ENCODE measurements at places on chromosomes 3 and 15.

DNA sequence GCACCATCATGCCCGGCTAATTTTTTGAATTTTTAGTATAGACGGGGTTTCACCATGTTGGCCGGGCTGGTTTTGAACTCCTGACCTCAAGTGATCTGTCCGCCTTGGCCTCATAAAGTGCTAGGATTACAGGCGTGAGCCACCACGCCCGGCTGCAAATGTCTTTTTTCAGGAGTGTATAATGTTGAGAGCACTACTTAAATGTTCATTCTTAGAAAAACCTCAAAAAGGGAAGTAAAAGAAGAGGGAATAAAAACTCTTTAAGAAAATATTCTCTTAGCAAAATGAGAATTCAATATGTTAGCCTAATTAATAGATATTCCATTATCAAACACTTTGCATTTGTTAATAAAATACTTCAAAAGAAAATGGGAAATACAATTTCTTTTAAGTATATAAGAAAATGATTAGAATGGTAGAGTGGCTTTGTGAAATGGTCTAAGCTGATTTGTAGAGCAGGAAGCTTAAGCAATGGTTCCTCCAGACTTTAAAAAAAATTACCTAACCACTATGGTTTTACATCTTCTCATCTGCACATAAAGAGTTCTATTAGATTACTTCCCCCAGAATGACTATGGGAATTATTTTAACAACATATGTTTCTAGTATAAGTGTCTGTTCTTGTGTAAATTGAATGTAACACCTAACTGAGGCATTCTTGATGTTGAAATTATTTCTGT is 226.7 kb upstream of the ALCAM start:
- DNase-seq: no peak

DNA sequence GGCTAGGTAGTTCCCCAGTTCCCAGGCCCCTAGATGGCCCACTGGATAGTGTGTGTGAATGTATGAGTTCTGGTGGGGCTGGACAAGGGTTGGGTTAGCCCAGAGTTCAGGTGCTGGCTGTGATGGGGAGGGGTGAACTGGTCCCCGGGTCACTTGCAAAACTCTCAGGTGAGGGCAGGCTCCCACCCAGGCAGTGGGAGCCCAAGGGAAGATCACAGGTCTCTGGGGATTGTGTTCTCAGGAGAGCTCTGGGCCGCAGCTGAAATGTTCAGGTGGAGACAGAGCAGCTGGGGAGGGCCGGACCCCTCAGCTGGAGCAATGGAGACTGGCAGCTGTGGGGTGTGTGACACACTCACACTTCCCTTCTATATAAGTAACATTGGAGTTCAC is 12.8 kb upstream of the FAM98B start:
- DNase-seq: no peak

GRCh38 chr15:64883100-64883581 is 28.6 kb upstream of the ANKDD1A start:
- DNase-seq: no peak

DNA sequence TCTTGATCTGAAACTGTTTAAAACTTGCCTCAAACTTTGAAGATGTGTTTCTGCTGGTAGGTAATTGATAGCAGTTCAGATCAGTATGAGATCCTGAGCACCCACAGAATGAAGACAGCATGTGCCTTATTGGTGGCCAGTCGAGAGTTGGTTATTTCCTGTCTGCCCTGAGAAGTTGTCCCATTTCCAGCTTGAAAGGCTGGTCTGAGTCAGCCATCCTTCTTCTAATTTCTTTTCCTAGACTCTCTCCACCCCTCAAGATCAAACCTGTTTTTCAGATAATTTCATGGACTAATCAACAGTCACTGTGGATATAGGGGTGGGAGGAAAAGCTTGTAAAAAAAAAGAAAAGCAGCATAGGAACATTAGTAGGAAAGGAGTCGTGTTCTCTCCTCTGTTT is 464.4 kb downstream of the FOXP1 start:
- DNase-seq: no peak

DNA sequence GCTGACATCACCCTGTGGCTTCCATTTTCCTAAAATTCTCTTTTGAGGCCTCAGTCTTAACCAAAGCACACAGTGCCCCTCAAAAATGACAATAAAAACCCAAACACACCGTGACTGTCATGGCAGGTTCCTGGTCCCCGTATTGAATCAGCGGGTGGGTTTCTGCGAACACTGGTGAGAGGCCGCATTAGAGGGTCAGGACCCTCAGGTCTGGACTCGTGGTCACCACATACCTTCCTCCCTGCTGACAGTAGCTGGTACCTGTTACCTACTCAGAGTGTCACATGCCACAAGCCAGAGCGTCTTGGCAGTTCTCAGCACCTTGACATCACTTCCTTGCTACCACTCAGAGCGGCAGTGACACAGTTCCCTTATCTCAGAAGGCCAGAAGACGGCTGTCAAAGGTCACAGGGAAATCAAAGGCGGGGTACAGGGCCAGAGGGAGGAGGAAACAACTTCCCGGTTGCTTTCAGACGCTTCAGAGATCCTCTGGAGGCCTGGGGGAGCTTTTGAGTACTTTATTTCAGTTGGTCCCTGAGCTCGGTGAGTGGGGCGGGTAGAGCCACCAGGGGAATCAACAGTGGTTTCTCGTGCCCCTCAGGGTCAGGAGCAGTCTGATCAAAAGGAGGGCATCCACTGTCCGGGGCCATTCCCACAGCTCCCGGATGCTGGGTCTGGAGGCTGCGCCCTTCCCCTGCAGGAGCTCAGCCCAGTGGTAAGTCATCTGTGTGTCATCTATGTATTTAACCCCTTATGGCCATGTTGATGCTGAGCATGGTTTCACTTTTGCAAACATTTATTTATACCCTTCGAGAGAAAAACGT is at the start of the genes CCR5AS and CCRL2:
TSS of gene CCR5AS (minus strand) at position 279 of the 824 bp plus-strand sequence.
TSS of gene CCRL2 (plus strand) at position 472 of the 824 bp plus-strand sequence. CDS start 821 bp downstream, outside the sequence.
- no peak for DNase-seq

DNA sequence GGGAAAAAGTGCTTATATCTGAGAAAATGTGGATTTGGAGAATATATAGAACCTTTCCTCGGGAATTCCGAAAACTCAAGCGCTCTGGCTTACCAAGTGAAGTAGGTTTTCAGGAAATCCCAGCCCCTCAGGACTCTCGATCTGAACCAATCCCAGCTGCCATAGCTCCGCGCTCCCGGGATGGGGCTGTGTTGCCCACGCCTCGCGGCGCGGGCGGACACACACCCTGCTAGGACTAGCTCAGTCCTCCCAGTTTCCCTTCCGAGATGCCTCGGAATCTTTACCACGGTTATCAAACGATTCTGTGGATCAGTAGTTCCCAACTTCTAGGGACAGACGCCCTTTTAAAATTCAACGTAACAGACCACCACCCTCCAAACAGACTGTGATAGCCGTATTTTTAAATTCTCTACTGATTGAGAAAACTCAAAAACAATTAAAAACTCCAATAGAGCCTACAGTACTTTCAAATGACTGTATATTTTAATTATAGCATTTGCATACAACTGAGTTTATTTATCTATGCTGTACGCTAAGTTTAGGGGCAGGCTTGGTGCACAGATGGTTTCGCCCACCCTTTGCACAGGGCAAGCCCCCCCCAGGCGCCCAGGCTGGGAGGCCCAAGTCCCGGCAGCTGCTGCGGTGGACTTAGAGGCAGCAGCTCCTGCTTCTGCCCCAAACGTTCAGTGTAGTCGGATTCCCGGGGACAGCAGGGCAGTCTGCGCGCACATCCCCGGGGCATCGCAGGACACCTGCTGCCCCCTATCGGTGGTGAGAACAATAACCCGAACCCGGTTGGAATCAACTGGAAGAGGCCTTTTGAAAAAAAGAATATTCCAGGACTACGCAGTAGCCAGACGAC is 52.3 kb downstream of the CCDC54 start:
- DNase-seq: peak; percentile 39

GRCh38 chr15:28998511-28998910 is 112.7 kb downstream of the APBA2 start:
- no peak for DNase-seq

- peak; percentile 1 for DNase-seq
These were observed 141.0 kb upstream of the MYRIP start for GRCh38 chr3:39668420-39668819.

GRCh38 chr3:71322154-71322553 is 261.4 kb downstream of the FOXP1 start:
- no peak for DNase-seq

GRCh38 chr3:58994746-58995330 is 55.0 kb downstream of the CFAP20DC start:
- peak; percentile 38 for DNase-seq

GRCh38 chr15:76803049-76803571 is 102.0 kb downstream of the SCAPER start:
- DNase-seq: no peak

DNA sequence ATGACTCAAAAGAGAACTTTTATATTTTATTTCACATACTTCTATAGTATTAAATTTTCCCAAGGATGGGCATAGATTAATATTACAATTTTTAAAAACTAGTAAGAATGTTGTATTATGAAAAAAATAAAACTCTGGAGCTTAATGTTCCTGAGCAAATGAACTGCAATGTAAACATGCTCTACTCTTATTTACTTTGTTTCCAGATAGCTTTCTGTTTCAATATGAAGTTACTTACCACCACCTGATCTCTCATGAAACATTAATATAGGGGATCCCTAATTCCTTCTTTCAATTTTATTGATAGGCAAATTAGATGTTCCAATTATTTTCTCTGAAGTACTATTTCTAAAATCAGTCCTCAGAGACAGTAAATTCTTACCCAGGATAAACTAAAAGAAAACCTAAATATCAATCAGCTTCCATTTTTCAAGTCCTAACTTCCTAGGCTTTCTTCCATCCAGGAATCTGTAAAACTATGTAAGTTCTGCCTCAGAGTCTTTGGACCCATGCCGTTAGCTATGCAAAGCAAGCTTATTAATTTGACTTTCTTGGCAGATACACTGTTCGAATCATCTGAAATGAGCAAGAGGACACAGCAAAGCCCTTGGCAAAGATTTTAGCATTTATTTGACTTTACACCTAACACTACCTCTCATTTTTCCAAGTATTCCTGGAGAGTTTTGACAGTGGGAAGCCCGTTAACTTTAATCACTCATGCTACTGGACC is 93.2 kb downstream of the PLCH1 start:
- no peak for DNase-seq

DNA sequence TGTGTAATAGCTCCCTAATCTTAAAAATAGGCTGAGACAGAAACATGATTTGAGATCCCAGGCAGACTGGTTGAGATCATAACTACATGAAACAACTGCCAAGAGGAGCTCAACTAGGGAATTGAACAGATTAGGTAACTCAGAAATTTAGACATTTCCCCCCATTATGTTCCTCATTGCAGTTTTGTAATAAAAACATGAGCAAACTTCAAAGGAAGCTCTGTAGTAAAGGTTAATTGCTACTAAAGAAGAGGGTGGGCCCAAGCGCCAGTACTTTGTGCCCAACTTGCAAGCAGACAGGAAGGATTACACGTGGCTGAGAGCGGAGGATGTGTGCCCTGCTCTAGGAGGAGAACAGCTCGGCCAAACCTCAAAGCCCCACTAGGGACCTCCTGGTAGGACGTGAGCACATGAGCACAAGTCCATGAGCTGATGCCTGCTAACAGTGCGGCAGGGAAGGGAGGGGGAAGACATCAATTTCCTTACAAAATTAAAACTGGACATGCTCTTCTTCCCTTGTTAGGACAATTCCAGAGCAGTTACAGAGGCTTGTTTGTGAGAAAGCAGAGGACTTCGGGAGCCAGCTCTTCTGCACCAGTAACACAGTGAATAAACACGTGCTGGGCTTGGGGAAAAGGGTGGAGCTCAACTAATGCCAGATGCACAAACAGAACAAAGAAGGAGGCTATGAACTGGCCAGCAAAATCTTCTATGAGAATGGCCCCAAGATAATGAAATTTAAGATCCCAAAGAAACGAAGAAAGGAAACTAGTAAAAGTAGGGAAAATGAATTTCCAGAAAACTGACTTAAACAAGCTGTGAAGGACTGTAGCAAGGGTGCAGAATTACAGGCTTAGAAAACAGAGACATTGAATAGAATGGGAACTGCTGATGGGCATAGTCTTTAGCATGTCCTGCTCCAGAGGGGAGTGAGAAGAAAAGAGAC is 275.5 kb downstream of the MECOM start:
- DNase-seq: no peak

DNA sequence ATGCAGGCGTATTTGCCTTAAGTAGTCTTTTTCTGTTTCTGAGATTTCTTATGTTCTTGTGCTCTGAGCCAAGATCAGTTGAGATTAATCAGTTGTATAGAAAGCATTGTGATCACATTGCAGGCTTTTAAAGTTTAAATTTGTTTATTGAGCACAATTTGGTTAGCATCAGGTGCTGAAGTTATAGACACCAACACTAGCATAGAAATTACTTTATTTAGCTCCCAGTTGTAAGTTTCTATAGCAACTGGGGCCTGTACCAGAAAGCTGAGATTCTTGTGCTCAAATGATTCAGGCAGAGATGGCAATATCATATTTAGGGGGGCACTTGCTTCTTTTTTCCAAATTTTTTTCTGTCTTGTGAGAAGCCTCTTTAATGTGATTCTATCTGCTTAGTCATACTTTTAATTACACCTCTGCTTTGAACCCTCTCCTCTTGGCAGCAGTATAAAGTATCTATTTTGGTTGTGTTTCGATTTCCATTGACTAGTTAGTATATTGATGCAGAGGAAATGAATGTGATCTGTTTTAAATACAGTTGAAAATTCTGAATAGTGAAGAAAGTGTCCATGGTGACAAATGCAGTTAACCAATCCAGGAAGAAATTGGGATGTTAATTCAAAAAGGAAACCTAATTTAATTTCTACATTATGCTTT is 241.7 kb upstream of the GBE1 start:
- DNase-seq: no peak

GRCh38 chr3:32733631-32734229 is 48.7 kb downstream of the CNOT10 start:
- no peak for DNase-seq

- DNase-seq: no peak
These were observed 22.6 kb downstream of the DCUN1D1 start for GRCh38 chr3:182957676-182958266.

- DNase-seq: no peak
These were observed 653 bp upstream of the MFSD1 start for GRCh38 chr3:158801201-158801600.

DNA sequence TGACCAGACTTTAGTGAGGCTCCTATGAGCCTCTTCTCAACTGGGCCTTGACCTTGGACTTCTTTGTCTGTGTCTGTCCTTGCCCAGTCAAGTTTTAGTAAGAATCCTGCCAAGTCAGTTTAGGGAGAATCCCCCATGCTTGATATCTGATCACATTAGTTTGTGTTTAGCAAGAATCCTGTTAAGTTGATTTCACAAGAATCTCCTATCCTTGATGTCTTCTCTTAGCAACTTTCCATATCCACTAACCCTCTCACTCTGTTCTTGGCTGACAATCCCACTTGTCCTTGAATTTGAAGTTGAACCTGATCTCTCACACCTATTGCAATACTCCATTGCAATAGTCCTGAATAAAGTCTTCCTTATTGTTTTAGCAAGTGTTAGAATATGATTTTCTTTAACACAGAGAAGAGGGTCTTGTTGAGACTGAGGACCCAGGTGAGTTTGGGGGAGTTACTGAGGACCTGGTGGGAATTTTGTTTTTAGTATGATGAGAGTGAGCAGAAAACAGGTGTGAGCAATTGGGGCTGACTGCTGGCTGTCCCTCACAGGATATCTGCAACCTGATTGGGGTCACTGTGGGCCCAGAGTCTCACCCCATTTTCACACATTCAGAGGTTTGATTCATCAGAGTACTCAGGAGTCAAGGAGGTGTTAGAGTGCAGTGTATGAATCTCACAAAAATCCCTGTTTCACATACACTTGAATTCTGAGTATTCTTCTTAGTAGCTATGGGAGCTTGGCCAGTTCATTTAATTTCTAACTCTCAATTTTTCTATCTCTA is 39.9 kb upstream of the TNFAIP8L3 start:
- DNase-seq: no peak

- DNase-seq: no peak
These were observed 177.7 kb downstream of the UACA start for GRCh38 chr15:70585707-70586034.

All from NCI-H345 (cell line).